ENCODE measurements at places on chromosomes 13 and 19.

DNA sequence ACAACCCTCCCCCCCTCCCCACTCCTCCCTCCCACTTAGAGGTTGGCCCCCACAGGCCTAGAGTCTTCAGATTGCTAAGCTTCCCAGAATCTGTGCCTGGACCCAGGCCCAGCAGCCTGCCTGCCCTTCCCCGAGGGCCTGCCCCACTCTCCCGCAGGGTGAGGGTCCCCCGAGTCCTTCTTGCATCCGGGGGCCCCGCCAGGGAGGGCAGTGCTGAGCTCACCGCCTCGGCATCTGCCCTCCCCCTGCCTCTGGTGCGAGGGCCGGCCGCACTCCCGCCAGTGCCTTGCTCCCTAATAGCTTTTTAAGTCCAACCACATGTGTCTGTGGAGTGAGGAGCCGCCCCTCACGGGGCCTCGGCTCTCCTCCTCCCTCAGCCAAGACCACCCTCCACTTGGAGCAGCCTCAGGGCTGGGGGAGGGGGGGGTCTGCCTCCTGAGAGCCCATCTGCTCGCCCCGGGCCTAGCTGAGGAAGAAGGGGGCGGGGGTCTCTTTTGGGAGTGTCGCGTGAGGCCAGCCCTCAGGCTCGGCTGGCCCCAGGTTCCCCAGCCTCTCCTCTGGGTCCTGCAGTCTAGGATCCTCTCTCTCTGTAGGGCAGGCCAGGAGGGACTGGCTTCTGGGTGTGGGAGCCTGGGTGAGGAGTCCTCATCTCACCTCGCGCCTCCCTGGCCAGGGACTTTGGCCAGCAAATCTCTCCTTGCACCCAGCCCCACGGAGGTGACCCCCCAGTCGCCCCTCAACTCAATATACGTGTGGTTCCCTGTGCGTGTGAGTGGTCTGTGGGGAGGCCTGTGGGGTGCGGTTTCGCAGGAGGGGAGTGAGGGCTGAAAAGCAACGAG is 47.2 kb downstream of the LYL1 start:
- no peak for DNase-seq

GRCh38 chr13:113813749-113814434 is 50.0 kb downstream of the GAS6 start:
- DNase-seq, result no peak

DNA sequence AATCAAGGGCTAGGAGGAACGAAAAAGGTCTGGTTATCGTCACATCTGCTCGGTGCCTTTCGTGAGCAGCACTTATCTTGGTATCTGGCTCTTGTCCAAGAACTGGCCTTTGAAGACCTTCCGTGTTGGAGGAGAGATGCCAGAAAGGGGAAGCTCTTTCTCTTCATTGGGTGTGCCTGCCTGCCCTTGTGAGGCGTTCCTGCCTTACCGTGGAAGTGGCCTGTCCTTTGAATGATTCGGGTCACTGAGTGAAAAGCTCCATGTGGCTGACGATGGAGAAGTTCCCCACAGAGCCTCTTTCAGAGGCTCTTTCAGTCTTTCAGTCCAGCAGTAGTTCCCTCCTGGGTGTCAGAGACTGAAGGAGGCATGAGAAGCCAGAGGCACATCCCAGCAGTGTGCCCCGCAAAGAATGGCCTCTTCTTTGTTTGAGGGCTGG is 121.5 kb upstream of the SLC10A2 start:
- DNase-seq, result no peak

DNA sequence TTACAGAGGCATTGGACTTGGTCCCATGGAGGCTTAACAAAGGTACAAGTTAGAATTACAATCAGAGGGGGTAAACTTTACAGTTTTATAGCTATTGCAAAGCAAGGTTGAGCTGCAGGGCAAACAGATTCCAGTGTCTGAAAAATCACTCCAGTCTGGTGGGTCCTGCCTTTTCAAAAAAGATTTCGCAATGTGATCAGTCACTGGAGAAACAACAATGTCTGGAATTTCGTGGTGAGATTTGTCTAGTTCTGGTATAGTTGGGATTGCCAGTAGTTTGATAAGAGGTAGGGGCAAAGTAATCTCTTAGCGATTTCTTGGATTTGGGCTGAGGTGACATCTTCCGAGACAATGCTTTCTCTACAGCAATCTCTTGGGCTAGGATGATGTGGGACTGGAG is 1198.2 kb upstream of the PCDH9 start:
- DNase-seq, result no peak

GRCh38 chr13:33547035-33547434 is 261.5 kb upstream of the STARD13 start:
- no peak for DNase-seq

DNA sequence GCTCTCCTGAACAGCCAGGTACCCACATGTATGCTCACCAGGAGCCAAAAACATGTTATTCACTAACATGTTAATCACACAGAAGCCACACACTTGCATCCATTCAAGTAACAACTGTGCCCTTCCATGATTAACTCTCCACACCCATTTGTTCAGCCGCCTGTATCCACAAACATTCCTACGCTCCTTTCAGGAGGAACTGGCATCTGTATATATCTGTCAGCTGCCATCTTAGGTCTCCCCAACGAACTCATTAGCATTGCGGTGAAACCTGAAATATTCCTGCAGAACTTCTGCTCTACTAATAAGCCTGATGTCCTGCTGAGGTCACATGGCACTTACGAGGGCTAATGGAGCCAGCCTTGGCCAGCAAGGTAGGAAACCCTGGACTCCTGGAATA is 33.0 kb downstream of the OLFM2 start:
- DNase-seq, result no peak

GRCh38 chr13:77513719-77514335 is 21.7 kb upstream of the SCEL start:
- peak; percentile 56 for DNase-seq

- no peak for DNase-seq
Observed at GRCh38 chr13:47094734-47095434, 198.0 kb upstream of the HTR2A start.

DNA sequence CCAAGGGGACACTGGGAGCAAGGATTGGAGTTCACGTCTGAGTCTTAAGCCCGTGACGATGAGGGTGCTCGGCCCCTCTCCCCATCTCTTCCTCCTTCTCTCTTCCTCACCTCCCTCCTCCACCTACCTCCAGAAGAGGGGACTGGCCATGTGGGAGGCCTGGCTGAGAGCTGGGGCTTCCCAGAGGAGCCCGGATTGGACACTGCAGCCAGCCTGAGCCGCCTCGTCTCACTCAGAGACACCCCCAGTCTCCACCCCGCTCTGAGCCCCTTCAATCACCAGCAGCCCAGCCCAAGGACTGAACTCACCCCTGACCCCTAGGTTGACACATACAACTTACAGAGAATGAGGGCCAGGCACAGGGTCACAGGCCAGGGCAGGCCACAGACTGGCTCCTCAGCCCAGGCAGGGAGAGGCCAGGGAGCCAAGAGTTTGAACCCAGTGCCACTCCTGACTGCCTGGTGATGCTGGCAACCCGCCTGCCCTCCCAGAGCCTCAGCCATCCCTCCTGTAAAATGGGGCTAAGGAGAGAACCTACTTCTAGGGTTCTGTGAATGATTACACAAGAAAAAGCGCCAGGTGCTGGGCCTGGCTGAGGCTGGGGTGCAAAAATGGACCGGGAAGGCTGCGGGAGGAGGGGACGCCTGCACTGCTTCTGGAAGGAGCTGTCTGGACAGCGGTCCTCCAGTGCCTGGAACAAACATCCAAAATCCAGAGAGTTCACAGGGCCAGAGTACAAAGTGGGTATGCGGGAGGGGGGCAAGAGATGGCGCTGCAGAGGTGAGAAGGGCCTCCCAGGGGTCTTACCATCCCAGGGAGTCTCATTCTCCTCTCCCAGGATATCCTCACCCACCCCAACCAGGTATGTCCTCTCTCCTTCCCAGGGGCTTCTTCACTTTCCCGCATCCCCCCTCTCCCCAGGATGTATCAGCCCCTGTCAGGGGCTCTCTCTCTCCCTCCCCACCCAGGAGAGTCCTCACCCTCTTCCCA is 1.1 kb downstream of the CD79A start:
- DNase-seq, result no peak

DNA sequence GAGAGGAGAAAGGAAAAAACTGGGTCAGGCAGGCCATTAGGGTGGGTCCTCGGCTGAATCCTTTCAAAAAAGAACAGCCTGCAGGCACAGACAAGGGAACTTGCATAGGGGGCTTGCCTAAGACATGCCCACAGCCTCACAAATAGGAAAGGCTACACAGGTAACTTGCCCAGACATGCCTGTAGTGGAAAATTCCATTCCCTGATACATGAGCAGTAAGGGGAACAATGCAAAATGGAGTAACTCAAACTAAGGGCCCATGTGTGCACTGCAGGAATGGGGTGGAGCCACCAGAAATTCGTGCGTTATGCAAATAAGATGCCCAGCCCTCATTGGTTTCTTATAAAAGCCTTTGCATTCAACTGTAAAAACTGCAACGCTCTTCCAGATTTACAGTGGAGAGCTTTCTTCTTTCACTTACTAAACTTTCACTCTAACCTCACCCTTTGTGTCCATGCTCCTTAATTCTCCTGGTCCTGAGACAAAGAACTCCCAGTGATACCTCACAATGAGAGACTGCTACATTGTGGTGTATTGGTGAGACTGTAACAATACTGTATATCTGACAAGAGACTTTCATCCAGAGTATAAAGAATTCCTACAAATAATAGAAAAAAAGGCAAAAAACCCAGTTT is 59.5 kb upstream of the SLITRK1 start:
- DNase-seq, result no peak

- no peak for DNase-seq
Observed at GRCh38 chr19:3607303-3608078, 816 bp upstream of the TBXA2R start.

Data from B cell (primary cell).